Peyer's patch (tissue), 4 donors: ENCODE measurements at places on chromosomes 5 and 9.

DNA sequence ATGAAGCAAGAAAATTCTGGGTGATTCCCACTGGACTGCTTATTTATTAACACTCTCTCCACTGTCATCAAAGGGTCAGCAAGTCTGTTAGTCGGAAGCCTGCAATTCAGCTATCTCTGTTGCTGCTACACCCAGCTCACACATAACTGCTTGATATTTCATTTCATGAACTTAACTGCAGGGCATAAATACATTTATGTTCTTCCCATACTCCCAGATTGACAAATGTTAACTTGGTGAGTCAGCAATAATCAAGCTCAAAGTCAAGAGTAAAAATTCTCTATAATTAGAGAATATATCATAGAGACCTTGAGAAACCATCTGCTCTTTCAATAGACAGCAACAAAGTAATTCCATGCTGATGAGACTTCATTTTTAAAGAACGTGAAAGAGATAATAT lies 198.8 kb downstream of the ADAMTS12 start:
- DNase-seq, result no peak

GRCh38 chr5:6188344-6188743 lies 190.0 kb downstream of the MED10 start:
- peak; percentile 67 for DNase-seq

DNA sequence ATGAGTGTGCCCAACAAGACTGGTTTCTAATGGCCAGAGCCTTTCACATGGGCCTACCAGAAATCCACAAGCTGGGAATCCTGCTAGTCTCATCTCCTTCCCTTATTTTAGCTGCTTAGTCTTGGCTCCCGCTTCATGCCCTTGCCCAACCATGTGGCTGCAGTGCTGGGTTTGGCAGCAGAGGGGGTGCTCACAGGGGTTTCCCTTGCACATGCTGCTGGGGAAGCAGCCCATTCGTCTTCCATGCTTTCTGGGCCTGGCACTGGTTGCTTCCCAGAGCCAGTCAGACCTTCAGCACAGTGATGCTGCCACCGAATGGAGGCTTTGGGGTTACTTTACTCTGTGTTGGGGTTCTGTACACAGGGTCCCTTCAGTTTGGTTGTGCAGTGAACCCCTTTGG lies 26.3 kb downstream of the SLC46A2 start:
- DNase-seq, result no peak

DNA sequence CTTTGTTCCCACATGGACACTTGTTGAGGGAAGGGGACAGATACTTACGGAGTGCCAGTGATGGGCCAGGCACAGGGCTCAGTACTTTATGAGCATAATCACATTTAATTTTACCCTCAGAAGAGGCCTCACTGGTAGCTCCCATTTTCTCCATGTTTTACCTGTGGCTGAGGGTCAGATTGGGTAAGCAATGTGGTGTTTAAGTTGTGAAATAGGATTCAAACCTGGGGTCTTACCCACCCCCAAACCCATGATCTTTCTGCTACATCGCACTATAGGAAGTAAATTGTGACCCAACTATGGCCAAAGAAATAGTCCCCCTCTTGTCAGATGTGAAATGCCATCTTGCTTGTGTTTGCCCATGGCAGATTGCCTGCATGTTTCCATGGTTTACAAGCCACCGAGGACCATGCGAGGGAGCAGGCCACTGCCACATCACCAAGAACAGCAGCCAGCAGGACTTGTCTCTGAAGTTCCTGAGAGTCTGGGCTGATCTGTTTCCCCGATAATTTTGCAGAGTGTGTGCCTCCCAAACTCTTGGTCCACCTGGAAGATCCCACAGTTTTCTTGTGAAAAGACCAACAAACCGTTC lies 95.4 kb downstream of the MACROH2A1 start:
- DNase-seq, result no peak

- DNase-seq, result no peak
Observed at GRCh38 chr5:42500003-42500599, 76.9 kb downstream of the GHR start.

DNA sequence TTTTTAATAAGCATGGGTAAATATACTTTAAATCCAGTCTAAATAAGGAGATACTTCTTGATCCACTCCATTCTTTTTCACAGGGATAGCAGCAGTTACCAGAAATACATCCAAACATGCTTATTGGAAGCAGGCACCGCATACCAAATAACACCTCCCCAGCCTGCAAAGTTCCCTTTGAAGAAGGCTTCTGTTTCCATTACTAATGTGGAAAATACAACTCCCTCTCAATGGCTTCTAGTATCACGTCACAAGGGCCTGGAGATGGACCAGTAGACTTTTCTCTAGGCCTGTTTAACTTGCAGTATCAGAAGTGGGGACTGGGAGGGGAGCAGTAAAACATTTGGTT lies 20.8 kb downstream of the TMEM245 start:
- DNase-seq, result no peak

DNA sequence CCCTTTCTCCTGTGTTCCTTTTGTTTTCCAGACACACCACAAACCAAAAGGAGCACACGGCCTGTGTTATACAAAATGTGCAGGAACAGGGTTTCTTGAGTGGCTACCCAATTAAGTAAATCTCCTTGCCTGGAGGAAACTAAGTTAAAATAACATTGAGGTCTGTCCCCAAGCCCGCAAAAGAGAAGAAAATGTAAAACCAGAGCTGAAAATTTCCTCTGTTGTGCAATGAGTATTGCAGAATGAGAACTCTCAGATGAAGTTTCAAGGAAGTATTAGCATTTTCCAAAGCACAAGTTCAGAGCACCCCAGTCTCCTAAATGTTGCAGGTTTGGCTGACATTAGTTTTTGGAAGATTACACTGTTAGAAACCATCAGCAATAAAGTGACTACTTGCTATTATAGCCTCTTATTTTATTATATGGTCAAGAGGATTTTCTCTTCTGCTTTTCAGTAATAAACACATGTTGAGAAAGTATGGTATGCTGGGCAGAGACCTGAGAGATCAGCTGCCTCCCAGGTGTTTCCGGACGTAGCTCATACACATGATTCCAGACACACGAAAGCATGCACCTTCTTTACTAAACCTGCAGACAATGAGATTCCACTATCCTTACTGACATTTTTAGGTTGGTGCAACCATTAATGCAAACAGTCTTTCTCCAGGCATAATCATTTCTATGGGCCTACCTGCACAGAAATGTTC lies 161.3 kb downstream of the SNCAIP start:
- DNase-seq, result no peak

GRCh38 chr5:136070486-136071285 lies 41.9 kb downstream of the TGFBI start:
- no peak for DNase-seq

DNA sequence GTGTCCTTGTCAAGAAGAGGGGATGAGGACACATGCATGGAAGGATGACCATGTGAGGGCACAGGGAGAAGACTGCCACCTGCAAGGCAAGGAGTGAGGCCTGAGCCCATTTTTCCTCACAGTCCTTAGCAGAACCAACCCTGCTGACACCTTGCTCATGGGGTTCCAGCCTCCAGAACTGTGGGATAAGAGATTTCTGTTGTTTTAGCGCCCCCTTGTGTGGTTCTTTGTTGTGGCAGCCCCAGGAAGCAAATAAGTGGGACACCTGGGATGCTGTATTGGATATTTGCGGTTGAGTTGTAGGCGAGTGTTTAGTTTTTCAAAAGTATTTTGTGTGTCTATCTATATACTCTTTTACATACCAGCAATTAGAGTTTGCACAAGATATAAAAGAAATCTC lies 206.4 kb downstream of the NXNL2 start:
- no peak for DNase-seq

DNA sequence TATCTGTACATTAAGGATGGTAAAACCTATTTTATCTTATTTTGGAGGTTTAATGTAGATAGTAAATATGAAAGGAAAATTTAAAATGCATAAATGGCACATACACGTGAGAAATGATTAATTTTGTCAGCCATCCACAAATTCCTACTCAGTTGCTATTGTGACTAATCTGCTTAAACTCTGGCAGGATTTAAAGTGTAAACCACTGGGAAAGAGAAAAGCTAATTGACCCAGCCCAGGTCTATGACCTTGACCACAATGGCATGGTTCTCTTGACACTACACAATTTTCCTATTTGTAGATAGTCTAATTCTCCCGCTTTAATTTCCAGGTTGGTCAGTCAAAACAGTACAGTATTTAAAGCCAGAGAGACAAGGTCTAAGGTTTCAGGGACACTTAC lies 459.0 kb upstream of the KLF4 start:
- DNase-seq, result no peak

DNA sequence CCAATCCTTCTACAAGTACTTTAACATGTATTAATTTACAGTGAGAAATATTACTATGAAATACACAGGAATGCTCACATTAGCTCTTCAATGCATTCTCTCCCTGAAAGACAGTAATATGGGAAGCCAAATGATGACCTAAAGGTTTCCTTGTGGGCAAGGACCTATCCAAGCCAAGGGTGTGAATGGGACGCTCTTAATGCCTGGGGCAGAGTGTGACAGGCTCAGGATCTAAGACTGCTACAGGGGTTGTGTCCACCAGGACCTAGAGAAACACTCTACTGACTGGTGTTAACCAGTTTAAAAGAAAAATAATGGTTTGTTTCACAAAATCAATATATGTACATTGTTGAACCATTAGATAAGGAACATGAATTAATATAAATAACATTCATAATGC lies 158.7 kb downstream of the FGF1 start:
- no peak for DNase-seq

GRCh38 chr5:159096243-159096923 lies 3.3 kb downstream of the EBF1 start:
- DNase-seq, result no peak

GRCh38 chr9:135508211-135508820 lies 7.8 kb downstream of the MRPS2 start:
- DNase-seq, result peak; percentile 15
